ENCODE measurements at places on chromosomes 1 and 21.

- no peaks in the 10 kb centered on the region for H3K4me1 ChIP-seq
- H3K4me3 ChIP-seq = no peak overlapping the region
- no peak for DNase-seq
- H3K27ac ChIP-seq = no peak overlapping the region
- H3K27me3 ChIP-seq = no peaks in the 10 kb centered on the region
These were observed 59.5 kb upstream of the KCNA3 start for GRCh38 chr1:110734133-110734680.

- no peak for DNase-seq
- H3K4me3 ChIP-seq = no peak overlapping the region
- peaks cover 5% of the 10 kb centered on the region for H3K36me3 ChIP-seq
- H3K27me3 ChIP-seq = no peaks in the 10 kb centered on the region
- no peak overlapping the region for H3K27ac ChIP-seq
These were observed 54.2 kb downstream of the BTBD8 start for GRCh38 chr1:92134331-92134730.

- no peaks in the 10 kb centered on the region for H3K27me3 ChIP-seq
- no peak overlapping the region for H3K4me3 ChIP-seq
- DNase-seq = no peak
- H3K36me3 ChIP-seq = peaks cover 22% of the 10 kb centered on the region
- no peak overlapping the region for H3K27ac ChIP-seq
These were observed 612.2 kb downstream of the SMYD3 start for GRCh38 chr1:245894843-245895242.

DNA sequence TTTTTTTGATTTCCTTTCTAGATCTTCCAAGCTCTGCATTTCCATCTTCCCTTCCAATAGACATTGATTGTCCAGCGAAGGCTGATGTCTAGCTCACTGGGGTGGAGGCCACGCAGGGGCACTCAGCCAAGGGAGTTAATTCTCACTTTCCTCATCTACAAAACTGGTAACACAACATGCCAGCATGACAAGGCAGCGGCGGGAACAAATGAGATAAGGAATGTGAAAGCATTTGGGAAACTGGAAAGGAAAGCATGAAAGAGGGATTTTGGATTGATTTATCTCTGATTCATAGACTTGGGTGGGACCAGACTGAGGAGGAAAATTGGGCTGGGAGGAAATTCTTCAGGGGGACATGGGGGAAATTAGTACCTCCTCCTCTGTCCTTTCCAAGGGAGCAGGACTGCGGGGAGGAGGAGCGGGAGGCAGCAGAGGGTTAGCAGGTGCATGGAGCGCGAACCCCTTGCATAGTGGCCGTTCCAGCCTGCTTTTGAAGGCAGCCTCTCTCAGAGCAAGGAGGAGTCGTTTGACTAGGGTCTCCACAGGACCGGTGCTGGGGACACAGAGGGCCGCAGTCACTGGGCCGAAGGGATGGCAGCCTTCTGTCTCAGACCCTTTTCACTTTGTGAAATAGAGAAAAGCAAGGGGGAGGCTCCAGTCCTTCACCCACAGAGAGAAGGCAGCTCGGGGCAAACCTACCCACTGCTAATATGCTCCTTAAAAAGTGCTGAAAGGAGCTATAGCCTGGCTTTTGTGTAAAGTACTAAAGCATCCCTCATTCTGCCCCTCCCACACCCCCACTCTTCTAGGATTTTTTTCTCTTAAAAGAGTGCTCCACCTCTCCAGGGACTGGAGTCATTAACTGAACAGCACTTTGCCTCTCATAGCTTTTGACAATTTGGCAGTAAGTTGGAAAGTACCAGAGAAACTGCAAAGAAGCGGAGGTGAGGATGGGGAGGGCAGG, 89.2 kb downstream of the PLXNA2 start:
- DNase-seq = no peak
- H3K4me3 ChIP-seq = no peak overlapping the region
- H3K27me3 ChIP-seq = no peaks in the 10 kb centered on the region
- peaks cover 4% of the 10 kb centered on the region for H3K36me3 ChIP-seq
- H3K27ac ChIP-seq = no peak overlapping the region
- peaks cover 41% of the 10 kb centered on the region for H3K4me1 ChIP-seq

GRCh38 chr21:16863908-16864307, 648.9 kb upstream of the CXADR start:
- no peaks in the 10 kb centered on the region for H3K36me3 ChIP-seq
- peaks cover 7% of the 10 kb centered on the region for H3K4me1 ChIP-seq
- H3K27ac ChIP-seq = no peak overlapping the region
- no peaks in the 10 kb centered on the region for H3K27me3 ChIP-seq
- no peak for DNase-seq

DNA sequence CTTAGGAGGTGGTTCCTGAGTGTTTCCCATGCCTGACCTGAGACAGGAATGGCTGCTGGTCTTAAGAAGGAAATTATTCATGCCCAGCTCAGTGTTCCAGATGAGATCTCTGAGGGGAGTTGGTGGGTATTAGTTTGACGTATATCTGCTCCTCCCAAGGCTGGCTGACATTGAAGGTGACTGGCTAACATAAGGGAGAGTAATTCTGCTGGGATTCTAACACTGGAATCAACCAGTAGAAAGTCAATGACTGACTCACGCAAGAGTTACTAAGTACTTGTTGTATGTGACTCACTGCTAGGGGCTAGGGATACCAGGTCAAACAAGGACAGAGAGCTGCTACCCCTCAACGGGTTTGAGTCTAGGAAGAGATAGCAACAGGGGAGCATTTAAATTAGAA, 177.3 kb downstream of the CACNA1E start:
- H3K4me3 ChIP-seq = no peak overlapping the region
- no peak for DNase-seq
- H3K36me3 ChIP-seq = no peaks in the 10 kb centered on the region
- no peaks in the 10 kb centered on the region for H3K4me1 ChIP-seq
- no peak overlapping the region for H3K27ac ChIP-seq

GRCh38 chr1:31155216-31155806, 84.4 kb downstream of the NKAIN1 start:
- H3K4me1 ChIP-seq = peaks cover 14% of the 10 kb centered on the region
- no peaks in the 10 kb centered on the region for H3K36me3 ChIP-seq
- H3K27ac ChIP-seq = peak overlapping the region; percentile 80
- peak overlapping the region; percentile 76 for H3K4me3 ChIP-seq
- peak; percentile 87 for DNase-seq
- H3K27me3 ChIP-seq = no peaks in the 10 kb centered on the region

DNA sequence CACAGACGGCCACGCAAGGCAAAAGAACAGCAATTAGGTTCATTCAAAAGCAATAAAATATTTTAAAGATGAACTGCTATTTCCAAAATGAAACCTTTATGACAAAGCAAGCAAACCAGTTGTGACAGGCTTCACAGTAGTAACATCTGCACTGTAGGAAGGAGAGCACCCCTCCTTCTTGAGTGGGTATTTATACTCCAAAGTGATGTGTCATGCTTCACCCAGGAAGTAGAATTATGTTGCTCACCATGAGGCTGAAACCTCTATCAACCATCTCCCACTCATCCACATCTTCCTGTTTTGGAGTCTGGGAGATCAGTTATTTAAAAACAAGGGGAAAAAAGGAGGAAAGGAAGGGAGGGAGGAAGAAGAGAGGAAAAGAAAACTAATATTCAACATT, 885 bp downstream of the OR2T10 start:
- H3K4me1 ChIP-seq = no peaks in the 10 kb centered on the region
- no peak overlapping the region for H3K27ac ChIP-seq
- no peak overlapping the region for H3K4me3 ChIP-seq
- H3K36me3 ChIP-seq = no peaks in the 10 kb centered on the region
- no peaks in the 10 kb centered on the region for H3K27me3 ChIP-seq

GRCh38 chr1:41542196-41542930, 57.9 kb upstream of the EDN2 start:
- no peak overlapping the region for H3K27ac ChIP-seq
- H3K27me3 ChIP-seq = no peaks in the 10 kb centered on the region
- no peaks in the 10 kb centered on the region for H3K36me3 ChIP-seq
- H3K4me1 ChIP-seq = peaks cover 22% of the 10 kb centered on the region

GRCh38 chr1:17789926-17790325, 34.8 kb downstream of the ACTL8 start:
- H3K4me3 ChIP-seq = no peak overlapping the region
- DNase-seq = no peak
- H3K27me3 ChIP-seq = peaks cover 36% of the 10 kb centered on the region
- H3K36me3 ChIP-seq = peaks cover 2% of the 10 kb centered on the region

DNA sequence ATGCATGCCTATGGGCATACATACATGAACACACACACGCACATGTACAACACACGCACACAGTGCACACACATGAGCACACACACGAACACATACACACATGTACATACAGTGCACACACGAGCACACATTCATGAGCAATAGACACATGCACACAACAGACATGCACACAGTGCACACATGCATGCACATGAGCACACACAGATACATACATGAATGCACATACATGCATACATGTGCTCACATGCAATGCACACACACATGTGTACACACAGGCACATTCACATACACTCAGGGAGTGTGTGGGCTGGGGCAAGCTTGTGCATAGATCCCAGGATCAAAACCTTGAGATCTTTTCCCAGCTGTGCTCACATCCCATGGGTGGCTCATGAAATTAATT, 18.9 kb downstream of the CRYAA start:
- DNase-seq = no peak
- H3K36me3 ChIP-seq = no peaks in the 10 kb centered on the region
- peaks cover 11% of the 10 kb centered on the region for H3K4me1 ChIP-seq
- peak overlapping the region; percentile 32 for H3K27ac ChIP-seq
- peaks cover 6% of the 10 kb centered on the region for H3K27me3 ChIP-seq

DNA sequence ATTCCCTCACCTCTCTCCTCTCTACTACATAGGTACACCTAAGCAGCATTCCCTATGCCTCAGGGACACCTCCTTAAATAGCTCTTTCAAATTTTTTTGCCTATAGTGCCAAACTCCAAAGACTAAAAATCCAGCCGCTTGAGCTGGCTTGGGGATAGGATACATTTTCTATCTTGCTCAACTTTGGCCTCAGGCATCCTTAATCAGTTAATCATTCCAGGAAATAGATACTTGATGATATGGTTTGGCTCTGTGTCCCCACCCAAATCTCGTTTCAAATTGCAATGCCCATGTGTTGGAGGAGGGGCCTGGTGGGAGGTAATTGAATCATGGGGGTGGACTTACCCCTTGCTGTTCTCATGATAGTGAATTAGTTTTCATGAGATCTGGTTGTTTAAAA, 11.4 kb upstream of the PHGDH start:
- H3K27me3 ChIP-seq = peaks cover 18% of the 10 kb centered on the region
- no peak for DNase-seq
- H3K4me1 ChIP-seq = no peaks in the 10 kb centered on the region
- no peak overlapping the region for H3K27ac ChIP-seq
- H3K4me3 ChIP-seq = no peak overlapping the region

DNA sequence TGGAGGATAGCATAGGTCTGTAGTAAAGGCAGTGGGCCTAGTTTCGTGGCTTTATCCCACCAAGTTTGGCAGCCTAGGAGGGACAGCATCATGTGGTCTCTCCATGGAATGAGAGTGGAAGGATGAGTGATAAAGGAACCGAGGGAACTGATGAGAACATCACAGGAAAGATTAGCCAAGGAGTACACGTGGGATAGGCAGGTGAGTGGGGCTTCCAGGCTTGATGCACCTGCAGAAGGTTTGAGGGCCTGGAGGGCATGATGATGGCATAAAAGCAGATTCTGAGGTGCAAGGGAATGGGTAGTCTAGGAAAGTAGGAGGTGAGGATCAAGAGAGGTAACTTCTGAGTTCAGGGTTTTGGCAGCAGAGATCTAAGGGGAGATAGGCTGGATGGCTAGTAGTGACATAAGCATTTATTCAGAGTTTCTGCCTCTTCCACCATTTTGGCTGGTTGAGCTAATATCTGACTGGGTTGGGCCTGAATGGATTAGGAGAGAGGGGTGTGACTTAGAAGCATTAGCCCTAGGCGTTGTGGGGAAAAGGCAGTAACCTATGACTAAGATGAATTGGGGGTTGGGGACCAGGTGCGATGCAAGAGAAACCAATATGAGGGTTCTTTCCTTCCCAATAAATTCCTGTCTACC, 9.1 kb downstream of the PTGFRN start:
- no peak overlapping the region for H3K27ac ChIP-seq
- no peak overlapping the region for H3K4me3 ChIP-seq
- DNase-seq = no peak
- H3K27me3 ChIP-seq = no peaks in the 10 kb centered on the region

GRCh38 chr1:168509875-168510791, 33.7 kb downstream of the XCL2 start:
- peaks cover 2% of the 10 kb centered on the region for H3K27me3 ChIP-seq
- no peak for DNase-seq
- H3K36me3 ChIP-seq = no peaks in the 10 kb centered on the region
- no peak overlapping the region for H3K4me3 ChIP-seq
- H3K27ac ChIP-seq = no peak overlapping the region

GRCh38 chr21:26425576-26425975, 147.5 kb downstream of the CYYR1 start:
- no peak overlapping the region for H3K27ac ChIP-seq
- DNase-seq = no peak
- no peak overlapping the region for H3K4me3 ChIP-seq
- H3K36me3 ChIP-seq = no peaks in the 10 kb centered on the region

GRCh38 chr1:36735939-36736730, 253.4 kb upstream of the CSF3R start:
- H3K4me3 ChIP-seq = no peak overlapping the region
- H3K4me1 ChIP-seq = no peaks in the 10 kb centered on the region
- H3K36me3 ChIP-seq = no peaks in the 10 kb centered on the region
- peaks cover 32% of the 10 kb centered on the region for H3K27me3 ChIP-seq

DNA sequence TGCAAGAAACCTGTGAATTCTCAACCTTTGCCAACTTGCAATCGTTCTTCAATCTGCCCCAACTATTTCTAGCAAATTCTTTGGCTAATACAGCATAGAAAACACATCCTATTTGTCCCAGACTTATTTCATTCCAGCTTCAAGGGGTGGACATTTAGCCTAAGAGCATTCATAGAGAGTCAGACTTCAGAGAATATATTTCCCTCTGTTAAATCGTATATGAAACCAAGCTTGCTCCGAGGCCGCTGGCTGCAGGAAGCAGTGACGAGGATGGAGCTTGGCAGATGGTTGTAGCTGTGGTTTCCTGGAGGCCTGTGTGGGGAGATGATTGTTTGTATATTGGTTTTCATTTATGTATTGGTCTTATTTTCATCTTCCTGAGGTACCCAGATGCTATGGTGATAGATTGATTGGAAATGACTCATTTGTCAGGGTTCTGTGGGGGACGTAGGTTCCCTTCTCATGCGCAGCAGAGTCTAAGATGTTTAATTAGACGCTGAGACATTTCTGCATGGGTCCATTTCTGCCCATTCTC, 26.1 kb downstream of the MAN1C1 start:
- peak overlapping the region; percentile 52 for H3K27ac ChIP-seq
- peaks cover 2% of the 10 kb centered on the region for H3K27me3 ChIP-seq
- H3K4me1 ChIP-seq = peaks cover 20% of the 10 kb centered on the region
- DNase-seq = no peak
- H3K36me3 ChIP-seq = peaks cover 14% of the 10 kb centered on the region

GRCh38 chr1:200908191-200908868, 13.6 kb downstream of the INAVA start:
- no peak for DNase-seq
- peaks cover 7% of the 10 kb centered on the region for H3K36me3 ChIP-seq
- no peaks in the 10 kb centered on the region for H3K27me3 ChIP-seq
- no peak overlapping the region for H3K4me3 ChIP-seq
- H3K27ac ChIP-seq = no peak overlapping the region

GRCh38 chr1:67766141-67766978, 66.9 kb downstream of the GNG12 start:
- no peaks in the 10 kb centered on the region for H3K27me3 ChIP-seq
- peak overlapping the region; percentile 92 for H3K27ac ChIP-seq
- peaks cover 4% of the 10 kb centered on the region for H3K36me3 ChIP-seq
- peaks cover 34% of the 10 kb centered on the region for H3K4me1 ChIP-seq
- peak overlapping the region; percentile 63 for H3K4me3 ChIP-seq
- no peak for DNase-seq
